NCI-H187 (cell line): ENCODE measurements at places on chromosomes 1 and 21.

- DNase-seq, result no peak
Measured at GRCh38 chr1:153608089-153608682, 4.8 kb downstream of the S100A16 start.

GRCh38 chr1:228342627-228343190 is 63.9 kb downstream of the TRIM11 start:
- DNase-seq, result no peak

- DNase-seq, result no peak
Measured at GRCh38 chr21:32099812-32100416, 178.9 kb downstream of the MIS18A start.

GRCh38 chr1:98304888-98305287 is 356.6 kb upstream of the SNX7 start:
- no peak for DNase-seq

GRCh38 chr1:193338194-193338593 is 151.8 kb upstream of the B3GALT2 start:
- DNase-seq, result no peak

DNA sequence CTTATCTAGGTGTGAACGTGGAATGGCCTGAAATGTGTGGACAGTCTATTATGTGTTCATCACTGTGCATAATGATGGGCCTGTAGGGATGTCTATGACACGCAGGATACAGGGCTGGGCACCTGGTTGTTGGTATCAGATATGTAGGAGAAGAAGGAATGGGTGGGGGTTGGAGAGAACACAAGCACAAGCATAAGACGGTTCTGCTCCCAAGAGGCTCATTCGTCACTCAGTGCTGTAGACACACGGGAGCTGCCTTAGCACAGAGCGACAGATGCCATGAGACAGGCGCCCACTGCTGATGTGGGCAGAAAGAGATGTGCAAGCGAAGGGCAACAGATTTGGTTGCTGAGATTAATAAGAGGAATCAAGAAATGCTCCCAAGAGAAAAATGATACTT is 256.2 kb downstream of the DISC1 start:
- DNase-seq, result no peak

GRCh38 chr1:61869691-61870109 is 127.4 kb downstream of the PATJ start:
- DNase-seq, result no peak

GRCh38 chr1:25468033-25468432 is 37.3 kb downstream of the MACO1 start:
- DNase-seq, result no peak

DNA sequence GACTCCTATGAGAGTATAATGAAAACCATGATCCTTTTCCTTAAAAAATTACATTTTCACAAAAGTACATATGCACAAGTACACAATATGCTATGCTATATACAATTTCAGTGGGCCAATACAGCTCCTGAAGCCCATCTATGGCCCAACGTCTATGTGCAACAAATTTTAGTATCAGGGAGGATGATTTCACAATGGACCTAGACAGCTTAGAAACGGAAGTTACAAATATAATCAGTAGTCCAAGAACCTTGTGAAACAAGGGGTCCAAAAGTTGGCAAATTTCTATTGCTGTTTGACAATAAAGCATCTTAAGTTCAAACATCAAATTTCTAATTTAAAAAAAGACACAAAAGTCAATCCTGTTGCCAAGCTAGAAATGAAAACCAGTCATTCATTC is 87.0 kb downstream of the DPYD start:
- DNase-seq, result no peak

- no peak for DNase-seq
Measured at GRCh38 chr1:15432324-15432723, 5.9 kb upstream of the CTRC start.

DNA sequence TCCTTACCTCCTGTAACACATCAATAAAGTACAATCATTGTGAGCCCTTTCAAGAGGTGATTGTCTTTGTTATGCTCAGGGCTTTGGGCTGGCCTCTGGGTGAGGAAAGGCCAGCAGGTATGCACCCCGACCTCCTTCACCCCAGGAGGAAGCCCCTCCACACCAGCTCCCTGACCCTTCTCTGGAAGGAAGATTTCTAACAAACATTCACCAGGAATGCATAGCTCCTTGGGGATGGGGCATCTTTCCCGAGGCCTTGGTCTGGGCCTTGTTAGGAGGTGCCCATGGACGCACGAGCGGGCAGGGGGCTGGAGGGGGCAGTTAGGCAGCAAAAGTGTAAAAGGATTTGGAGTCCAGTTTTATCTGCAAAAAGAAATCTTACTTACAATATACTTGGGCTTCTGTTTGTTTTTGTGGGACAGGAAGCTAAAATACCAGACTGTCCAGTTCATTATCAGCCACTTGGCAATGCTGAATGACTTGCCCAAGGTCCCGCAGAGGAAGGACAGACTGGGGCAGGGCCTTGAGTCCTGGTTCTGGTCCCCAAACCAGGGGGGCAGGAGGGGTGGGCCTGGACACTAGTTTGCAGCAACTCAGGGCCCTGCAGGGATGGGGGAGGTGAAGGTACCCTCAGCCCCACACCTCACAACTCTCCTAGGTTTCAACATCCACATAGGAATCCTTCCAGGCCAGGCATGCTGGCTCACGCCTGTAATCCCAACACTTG is 10.1 kb downstream of the ZC3H12A start:
- no peak for DNase-seq

DNA sequence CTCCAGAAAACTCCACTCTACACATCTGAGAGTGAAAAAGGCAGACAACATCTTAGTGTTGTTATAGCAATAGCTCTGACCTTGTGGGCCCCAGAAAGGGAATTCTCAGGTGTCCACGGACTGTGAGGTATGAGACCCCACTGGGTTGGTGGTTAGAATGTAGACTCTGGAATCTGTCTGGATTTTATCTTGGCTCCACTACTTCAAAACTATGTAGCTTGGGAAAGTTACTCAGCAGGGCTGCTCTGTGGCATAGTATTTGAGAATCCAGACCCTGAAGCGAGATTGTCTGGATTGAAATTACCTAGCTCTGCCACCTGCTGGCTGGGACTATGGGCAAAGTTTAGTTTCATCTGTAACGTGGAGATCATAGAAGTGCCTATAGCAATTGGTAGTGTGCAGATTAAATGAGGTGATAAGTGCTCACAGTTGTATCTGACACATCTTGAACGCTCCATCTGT is 25.8 kb downstream of the PRDM2 start:
- no peak for DNase-seq

DNA sequence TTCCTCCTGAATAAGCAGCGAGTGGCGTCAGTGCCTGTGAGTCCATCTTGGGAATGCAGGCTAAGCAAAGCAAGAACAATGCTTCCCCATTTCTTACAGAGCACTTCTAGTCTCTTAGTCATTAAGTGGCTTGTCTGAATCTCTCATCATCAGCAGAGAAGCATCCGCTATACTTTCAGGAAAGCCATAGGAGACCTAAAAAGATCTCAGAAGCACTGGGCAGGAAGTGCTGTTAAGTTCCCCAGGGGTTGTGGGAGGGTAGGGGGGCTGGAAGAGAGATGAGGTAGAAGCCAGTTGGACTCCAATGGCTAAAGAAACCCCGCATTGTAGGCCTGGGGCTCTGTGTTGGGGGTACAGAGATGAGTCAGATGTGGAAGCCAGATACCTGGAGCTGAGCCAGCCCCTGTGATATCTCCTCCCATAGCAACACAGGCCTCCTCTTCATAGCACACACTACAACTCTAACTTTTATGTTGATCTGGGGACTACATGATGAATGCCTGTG is 44.9 kb downstream of the SYT6 start:
- DNase-seq, result no peak

GRCh38 chr1:91771717-91772116 is 114.2 kb downstream of the TGFBR3 start:
- no peak for DNase-seq

DNA sequence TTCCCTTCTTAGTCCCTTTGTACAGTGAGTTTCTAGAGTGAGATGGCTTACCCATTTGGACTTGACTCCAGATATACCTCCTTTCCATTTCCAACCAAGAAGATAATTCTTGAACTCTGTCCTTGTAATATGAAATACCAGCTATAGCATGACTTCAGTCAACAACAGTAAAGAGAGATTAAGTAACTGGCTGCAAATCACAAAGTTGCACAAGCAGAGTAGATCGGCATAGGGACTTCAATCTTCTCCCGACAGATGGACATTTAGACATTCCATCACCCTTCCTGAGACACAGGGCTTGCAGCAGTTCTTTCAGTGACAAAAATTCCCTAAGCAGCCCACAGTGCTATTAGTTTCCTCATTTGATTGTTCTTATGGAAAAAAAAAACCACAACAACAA is 44.6 kb downstream of the JAK1 start:
- DNase-seq, result no peak

DNA sequence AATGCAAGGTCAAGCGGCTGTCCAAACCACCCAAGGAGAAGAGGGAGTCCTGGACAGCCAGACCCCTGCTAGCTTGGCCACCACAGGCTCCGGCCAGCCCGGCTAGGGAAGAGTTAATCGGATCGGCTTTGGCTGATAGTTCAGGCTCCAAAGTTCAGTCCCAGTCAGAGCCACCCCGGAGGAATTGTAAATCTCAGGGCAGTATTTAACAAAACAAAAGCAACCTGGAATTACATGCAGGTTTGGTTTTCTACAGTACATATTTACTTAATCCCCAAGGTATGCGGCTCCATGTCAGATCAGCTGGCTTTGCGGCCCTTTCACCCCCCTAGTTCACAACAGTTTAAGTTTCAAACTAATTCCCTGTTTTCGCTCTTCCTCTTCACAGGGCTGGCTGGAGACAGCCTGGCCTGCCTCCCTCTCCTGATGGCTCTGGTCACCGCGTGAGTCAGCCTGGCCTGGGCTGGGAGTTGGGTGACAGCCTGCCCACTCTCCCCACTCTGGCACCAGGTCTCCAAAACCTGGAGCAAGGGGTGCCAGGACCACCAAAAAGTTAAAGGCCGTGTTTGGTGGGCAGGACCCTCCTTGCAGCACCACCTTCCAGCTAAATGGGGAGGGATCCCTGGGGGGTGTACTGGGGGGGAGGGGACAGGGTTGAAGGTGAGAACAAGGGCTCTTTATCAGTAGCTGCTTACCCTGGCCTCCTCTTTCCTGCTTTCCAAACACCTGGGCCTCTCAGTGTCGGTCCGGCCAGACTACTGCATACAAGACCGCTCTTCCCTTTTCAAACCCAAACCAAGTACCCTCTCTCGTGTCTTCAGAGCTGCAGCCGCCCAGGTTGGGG is 1.9 kb downstream of the DHRS3 start:
- DNase-seq, result no peak

DNA sequence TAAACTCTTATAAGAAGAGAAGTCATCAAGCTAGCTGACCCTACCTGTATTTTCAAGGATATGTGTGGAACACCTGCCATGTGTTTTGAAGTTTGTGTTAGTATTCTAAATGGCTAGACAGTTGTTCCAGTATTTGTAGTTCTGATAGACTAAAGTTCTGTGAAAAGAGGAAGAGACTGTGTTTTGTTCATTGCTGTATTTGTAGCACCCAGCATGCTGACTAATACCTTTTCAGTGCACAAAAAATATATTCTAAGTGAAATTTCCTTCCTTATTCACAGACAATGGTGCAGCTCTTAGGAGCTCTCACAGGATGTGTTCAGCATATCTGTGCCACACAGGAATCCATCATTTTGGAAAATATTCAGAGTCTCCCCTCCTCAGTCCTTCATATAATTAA is 8.2 kb upstream of the METTL18 start:
- DNase-seq, result no peak

- no peak for DNase-seq
Measured at GRCh38 chr1:44484155-44484688, 79.2 kb downstream of the RNF220 start.

DNA sequence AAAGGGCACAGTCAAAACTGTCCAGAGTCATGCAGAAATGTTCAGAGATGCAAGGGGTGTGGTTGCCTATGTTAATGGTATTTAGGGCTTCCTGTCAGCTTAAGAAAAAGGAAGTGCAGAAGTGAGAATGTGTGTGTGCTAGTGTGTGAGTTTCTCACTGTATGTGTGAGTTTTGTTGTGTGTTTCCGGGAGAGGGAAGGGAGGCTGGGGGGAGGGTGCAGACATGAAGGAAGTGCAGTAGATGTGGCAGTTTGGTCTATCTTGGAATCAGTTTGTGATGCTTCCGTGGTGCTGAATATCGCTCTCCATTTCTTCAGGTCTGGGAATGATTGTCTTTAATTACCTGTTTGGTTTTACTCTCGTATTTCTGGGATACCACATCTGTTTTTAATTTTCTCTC is 16.5 kb upstream of the ATP6V1G3 start:
- no peak for DNase-seq

DNA sequence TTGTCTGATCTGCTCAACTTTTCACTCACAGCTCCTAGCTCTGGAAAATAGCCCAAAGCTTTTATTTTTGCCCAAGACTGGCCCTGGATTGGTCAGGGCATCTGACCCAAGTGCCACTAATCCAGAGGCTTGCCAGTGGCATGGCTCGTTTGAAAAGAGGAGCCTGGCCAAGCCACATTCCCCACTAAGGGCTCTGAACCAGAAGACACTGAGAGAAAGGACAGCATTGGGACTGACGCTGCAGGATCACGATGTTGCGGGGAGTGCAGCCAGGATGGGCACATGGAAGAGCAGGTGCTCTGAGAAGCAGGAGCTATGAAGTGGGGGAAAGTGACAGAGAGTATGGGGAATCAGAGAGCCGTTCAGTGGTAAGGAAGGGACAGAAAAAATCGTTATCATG is 44.9 kb upstream of the TSPAN2 start:
- no peak for DNase-seq

GRCh38 chr1:37274938-37275631 is 199.3 kb upstream of the ZC3H12A start:
- no peak for DNase-seq

DNA sequence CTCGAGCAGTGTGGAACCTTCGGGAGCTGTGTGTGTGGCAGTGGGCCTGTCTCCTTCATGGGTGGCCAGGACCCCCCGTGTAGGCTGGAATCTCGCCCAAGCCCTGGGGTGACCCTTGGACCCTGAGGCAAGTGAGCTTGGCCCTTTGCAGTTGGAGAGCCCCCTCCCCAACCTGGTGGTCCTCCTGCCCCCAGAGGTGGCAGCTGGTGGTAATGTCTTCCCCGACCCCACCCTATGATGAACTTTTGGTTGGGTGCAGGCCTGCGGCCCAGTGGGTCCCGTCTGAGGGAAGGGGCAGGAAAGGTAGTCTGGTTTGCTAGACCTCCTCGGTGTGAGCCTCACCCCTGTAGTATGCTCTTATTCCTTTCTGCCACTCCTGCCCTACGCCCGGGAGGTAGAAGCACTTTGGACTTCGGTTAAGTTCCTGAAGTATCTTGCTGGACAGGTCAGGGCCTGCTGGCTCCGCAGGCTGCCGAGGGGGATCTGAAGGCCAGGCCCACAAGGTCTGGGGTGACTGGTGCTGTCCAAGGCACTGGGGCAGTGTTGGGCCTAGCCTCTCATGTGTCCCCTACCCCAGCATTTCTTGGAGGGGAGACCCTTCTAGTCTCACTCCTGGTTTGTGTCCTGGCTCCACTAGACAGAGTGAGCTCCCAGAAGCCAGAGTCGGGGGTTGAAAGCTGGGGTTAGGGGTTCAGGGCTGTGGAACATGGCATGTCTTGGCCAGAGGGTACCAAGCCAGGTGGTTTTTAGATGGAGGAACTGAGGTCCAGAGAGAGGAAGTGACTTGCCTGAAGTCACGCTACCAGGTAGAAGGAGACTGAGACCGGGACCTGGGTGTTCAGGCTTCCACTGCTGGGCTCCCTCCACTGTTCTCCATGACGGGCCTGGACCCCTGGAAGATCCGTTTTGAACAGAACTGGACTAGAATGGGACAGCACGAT is 1.8 kb downstream of the ZNF362 start:
- no peak for DNase-seq
